BJ (cell line): ENCODE measurements at places on chromosomes 2 and 18.

GRCh38 chr2:218292048-218293014, at the start of gene TMBIM1:
Gene TMBIM1 (minus strand): TSS chr2:218292503. CDS start chr2:218282141, 10,362 bp downstream.
- no peak for DNase-seq

DNA sequence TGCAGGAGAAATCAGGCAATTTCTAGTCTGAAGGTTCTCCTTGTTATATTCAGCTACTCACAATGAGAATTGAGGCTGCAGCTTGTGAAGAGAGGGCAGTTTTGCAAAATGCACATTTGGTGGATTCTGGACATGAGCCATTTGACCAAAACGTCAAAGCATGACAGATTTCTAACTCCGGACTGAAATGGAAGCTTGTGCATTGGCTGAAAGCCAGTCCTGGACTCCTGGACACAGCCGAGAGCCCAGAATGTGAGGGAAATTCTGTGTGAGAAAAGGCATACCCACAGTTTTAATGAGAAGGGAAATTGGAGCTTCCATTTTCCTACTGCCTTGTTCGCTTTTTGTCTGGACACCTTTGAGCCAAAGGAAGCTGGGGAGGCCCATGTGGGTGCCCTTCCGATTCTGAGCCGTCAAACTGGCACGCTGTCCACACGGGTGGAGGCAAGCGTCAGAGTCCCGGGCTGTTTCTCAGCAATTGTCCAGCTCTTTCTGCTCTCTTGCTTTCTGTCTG, 23.7 kb upstream of the ROCK2 start:
- no peak for DNase-seq

GRCh38 chr2:102144128-102144527, 1.6 kb downstream of the IL1R1 start:
- no peak for DNase-seq

DNA sequence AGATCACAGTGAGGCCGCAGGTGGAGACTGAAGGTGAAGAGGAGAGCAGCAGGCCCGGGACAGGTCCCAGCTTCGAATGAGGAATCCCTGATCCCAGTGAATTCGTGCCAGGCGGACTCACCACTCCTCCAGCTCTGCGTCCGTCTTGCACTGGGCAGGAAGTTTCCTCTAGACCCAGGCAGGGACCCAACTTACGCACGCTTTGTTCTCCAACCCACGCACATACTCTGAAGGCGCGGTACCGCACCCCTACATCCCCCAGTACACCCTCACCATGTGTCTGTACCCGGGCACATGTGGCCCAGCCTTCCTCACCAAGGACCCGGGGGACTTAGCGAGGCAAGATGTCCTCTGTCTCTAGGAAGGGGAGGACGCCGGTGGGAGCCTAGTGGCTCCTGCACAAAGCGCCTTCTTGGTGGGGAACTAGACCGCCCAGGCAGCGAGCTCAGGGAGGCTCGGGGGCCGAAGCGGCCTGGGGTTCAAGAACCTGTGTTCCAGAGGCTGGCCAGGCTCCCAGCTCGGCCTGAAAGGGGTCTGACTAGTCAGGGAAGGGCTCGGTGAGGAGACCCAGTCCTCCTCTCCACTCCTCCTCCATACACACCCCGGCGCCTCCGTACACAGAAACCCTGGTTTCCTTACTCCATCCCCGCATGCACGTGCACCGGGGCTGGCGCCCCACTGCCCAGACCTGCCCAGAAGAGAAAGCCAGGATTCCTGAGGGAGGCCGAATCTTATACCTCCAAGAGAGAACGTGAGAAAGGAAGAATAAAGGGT, 38.3 kb upstream of the ATP6V1B1 start:
- DNase-seq: no peak

GRCh38 chr2:178805457-178805856, 1.8 kb downstream of the TTN start:
- DNase-seq: no peak

GRCh38 chr18:8991155-8991554, 111.3 kb upstream of the NDUFV2 start:
- peak; percentile 73 for DNase-seq

DNA sequence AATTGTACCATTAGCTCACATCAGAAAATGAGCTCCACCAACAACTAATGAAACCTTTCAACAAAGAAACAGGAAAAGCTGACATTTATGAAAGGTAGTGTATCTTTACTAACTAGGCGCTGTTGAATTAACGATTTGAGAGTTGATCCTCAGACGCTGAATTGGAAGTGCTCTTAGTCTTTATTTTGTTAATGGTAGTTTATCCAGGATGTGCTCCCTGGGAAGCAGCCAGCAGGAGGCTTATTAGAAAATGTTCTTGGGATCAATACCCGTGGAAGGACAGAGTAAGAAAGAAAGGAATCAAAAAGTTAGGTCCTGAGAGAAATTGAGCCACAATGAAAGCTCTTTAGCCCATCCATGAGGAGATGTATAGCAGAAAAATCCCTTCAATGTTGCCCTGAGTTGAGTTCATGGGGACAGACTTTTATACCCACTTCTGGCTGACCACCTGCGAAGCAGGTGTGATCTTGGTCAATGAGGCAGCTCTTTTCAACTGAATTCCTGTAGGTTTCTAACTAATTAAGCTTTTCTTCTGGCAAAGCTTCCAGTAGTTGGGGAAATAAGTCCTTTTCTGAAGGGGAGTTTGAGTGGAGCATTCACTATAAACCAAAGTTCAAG, 492.6 kb upstream of the REG3G start:
- no peak for DNase-seq

GRCh38 chr2:603869-604268, 73.3 kb downstream of the TMEM18 start:
- no peak for DNase-seq

- no peak for DNase-seq
Observed at GRCh38 chr2:39266139-39266805, 22.5 kb upstream of the CDKL4 start.

DNA sequence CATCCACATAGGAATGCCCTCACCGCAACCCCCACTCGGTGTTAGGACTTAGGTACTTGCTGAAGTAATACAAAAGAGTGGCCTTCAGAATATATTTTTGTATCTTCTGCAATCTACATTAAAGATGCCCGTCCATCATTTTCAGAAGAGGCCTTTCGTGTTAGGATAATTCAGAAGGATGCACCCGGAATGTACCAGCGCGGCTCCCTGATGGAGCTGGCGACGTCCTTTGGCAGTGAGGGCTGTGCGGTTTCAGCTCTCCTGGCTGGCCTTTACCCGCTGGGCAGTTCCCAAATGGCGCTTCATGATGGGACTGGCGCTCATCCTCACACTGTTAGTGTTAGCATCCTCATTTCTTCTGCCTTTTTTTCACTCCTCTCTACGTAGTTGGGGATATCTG, 15.3 kb downstream of the TWIST2 start:
- DNase-seq: no peak

GRCh38 chr2:43224571-43225092, 1.8 kb downstream of the ZFP36L2 start:
- no peak for DNase-seq

DNA sequence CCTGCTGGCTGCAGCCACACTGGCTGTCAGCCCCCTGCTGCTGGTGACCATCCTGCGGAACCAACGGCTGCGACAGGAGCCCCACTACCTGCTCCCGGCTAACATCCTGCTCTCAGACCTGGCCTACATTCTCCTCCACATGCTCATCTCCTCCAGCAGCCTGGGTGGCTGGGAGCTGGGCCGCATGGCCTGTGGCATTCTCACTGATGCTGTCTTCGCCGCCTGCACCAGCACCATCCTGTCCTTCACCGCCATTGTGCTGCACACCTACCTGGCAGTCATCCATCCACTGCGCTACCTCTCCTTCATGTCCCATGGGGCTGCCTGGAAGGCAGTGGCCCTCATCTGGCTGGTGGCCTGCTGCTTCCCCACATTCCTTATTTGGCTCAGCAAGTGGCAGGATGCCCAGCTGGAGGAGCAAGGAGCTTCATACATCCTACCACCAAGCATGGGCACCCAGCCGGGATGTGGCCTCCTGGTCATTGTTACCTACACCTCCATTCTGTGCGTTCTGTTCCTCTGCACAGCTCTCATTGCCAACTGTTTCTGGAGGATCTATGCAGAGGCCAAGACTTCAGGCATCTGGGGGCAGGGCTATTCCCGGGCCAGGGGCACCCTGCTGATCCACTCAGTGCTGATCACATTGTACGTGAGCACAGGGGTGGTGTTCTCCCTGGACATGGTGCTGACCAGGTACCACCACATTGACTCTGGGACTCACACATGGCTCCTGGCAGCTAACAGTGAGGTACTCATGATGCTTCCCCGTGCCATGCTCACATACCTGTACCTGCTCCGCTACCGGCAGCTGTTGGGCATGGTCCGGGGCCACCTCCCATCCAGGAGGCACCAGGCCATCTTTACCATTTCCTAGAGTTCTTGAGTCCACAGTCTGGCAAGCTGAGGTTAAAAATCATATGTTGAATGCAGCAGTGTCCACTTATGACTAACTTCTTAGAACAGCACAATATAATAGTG, 741 bp downstream of the GPR148 start:
- DNase-seq: no peak

DNA sequence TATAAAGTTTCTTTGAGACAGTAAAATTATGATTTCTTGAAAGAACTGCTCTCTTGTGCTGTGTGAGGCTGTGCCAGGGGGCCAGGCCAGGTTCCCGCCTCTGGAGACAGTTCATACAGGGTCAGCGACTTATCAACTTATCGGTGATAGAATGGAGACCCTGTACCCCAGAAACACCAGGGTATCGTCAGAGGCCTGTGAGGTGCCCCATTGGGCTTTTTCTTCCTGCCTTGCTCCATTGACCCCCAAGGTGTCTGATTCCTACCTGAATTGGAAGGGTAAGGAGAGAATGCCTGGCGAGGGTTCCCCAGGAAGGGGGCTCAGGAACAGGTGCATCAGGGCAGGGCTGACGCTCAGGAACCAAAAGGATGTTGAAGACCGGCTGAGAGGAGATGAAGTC, 4.3 kb downstream of the DLX1 start:
- no peak for DNase-seq

DNA sequence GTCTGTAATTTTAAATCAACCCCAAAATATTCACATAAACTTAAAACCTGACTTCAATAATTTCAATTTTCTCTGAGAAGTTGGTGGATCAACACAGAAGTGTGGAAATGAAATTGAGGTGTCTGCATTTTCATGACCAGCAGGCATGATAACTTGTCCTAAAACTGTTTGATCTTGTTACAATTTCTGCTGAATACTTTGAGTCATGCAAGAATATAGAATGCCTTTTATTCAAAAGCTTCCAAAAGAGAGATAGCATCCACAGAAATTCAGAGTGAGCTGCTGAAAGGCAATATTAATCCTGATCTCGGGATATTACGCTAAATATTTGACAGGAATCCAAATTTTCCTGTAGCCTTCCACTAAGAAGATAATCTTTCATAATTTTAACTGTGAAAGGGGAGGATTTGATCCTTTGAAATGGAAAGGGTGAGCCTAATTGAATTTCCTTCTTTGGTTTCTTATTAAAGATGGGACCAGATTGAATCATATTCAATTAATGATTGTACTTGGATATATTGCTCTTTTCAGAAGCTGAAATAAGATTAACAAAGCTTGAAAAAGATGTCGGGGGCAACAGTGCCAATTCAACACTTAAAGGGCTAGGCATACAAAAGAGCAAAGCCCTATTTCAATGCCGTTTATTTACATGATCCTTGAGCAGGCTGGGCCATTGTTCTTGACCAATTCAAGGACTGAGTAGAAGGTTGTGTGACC, 129.3 kb downstream of the NCKAP5 start:
- DNase-seq: no peak

GRCh38 chr2:174752403-174753037, 11.8 kb downstream of the CHRNA1 start:
- DNase-seq: no peak

DNA sequence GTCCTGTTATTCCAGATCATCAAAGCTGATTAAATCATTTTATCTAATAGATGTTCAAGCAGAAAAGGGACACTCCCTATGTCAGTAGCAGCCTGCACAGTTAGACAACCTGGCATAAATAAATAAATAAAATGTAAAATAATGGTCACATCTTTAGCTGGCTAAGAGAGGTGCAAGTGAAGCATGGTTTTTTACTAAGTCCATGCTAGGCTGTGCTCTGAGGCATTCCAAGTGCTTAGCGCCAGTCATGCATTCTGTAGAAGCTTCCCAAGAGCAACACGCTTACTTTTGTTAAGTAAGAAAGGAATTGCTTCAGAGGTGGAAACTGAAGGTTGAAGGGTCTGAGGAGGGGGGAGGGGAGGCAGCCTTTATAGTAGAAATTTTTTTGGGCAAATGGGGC, 351.2 kb downstream of the CDH2 start:
- DNase-seq: no peak

GRCh38 chr2:22753476-22753875, 631.5 kb upstream of the KLHL29 start:
- DNase-seq: no peak

DNA sequence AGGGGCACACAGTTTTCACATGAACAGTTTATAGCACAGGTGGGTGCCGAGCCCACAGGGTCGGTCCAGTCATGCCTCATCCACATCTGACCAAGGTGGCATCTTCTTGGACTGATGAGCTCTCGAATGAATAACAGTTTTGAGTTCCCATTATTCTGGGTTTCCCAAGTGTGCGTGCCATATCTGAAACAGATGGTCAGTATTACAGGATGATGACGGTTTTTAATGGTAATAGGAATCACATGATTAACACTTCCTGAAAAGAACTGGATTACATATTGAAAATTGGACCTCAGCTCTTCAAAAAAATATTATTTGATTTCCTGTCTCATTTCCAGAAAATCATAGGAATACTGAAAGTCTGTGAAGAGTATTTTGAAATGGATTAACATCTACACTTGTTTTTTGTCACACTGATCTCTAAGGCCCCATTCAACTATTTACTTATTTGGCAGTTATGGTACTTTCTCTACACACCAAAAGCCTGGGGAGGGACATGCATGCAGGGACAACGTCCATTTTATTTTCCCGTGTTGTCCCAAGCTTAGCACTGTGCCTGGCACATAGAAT, 22.2 kb upstream of the NAB1 start:
- DNase-seq: no peak

DNA sequence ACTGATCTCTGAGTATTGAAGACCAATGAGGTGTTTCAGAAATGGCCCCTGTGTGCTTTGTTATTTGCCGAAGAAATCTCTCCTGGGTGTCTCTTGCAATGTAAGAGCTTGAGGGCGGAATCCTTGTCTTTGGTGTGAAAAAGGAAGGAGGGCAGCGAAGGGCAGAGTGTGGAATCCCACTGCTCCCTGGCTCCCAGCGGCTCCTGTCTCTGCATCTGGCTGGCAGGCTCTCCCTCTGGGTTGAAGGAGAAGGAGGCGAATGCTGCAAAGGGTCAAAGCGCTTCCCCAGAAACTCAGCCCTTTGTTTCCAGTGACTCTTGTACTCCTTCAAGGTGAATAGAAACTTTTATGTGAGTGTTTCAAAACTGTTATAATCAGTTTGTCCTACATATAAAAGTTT, 457.5 kb downstream of the CNTNAP5 start:
- DNase-seq: no peak

DNA sequence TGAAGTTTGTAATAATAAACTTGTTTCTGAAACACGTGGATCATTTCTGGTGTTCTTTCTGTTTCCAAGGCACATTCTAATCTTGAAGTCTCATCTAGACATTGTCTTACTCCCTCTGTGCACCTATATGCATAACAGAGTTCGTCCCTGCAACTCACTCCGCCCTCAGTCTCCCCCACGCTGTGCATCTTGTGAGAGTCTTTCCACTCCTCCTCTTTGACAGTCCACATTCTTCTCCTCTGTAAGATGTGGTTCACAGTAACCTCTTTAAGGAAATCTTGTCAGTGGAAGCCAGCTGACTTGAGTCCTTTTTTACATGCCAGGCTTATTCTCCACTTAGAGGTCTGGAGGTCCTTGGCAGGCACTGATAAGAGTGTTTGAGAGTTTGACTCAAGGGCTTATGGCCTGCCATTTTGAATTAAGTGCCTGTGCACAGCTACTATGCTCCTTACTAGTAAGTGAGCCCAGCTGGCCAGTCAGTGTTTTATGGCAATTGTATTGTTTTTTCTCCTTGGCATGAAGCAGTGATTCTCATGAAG, 108.9 kb upstream of the IL1R2 start:
- no peak for DNase-seq
